ENCODE measurements at places on chromosomes 13 and 19.

DNA sequence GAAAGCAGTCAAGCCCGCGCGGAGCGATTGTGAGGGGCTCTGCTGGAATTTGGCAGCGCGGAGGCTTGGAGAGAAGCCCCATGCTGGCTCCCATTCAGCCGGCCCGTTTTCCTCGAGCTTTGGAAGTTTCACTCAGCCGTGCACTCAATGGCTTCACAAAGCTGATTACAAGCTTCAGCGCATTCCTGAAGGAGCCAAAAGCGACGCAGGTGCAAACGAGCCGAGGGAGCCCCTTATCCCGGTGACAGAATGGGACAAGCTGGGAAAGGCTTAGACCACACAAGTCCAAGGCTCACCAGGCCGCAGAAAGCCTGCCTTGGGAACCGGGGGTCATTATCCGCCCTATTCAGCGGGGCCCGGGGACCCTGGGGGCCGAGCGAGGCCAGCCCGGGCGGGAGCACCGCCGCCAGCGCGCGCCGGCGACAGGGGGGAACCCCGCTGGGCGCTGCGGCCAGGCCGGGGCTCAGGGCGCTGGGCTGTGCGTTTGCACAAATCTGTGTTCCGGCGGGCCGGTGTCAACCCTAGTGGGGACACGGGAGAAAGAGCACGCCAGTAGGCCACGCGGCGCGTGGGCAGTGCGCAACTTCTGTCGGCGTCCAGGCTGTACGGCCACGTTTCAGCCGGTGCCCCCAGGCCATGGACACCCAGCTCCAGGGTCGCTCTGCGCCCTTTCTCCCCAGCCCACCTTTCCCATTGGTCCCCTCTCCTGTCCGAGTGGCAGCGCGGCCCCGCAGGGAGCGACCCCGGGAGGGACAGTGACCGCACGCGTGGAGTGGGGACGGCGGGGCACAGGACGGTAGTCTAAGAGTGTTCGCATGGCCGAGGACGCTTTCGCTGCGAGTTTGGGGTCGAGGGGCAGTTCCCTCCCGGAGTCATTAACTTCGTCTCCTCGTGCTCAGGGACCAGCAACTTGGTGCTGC lies 37.3 kb downstream of the SOX1 start:
- no peak for DNase-seq

DNA sequence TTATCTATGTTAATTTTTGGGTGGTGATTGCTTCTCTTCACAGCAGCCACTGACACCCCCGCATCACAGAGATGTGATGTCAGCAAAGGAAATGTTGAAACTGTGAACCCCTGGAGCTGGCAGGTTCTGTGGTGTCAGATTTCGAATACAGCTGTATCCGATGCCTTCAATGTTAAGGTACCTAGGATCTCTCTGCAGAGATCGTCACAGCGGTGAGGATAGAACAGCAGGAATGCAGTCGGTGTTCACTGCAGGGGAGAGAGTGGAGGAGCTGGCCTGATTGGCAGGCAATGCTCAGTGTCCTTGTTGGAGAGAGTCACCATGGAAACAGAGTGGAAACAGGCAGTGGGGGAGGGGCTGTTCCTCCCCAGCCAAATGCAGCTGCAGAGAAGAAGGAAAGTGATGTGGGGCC lies 79.5 kb upstream of the ZNF835 start:
- peak; percentile 79 for DNase-seq

DNA sequence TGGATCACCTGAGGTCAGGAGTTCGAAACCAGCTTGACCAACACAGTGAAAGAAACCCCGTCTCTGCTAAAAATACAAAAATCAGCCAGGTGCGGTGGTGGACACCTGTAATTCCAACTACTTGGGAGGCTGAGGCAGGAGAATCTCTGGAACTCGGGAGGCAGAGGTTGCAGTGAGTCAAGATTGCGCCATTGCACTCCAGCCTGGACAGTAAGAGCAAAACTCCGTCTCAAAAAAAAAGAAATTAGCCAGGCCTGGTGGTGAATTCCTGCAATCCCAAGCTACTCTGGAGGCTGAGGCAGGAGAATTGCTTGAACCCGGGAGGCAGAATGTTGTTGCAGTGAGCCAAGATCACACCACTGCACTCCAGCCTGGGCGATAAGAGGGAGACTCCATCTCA lies 12.2 kb upstream of the FBXW9 start:
- DNase-seq = no peak

DNA sequence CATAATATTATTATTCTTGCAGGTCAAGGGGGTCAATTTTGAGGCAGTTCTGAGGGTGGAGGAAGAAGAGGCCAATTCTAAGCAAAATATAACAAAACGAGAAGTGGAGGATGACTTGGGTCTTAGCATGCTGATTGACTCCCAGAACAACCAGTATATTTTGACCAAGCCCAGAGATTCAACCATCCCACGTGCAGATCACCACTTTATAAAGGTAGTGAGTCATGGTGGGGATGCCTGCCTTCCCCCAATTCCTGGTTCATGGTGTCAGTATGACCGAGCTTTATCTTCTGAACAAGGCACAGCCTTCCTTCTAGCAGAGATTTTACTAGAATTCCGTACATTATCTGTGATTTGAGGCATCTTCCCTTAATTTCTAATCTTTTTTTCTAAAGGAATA lies 9.4 kb upstream of the DCUN1D2 start:
- no peak for DNase-seq

DNA sequence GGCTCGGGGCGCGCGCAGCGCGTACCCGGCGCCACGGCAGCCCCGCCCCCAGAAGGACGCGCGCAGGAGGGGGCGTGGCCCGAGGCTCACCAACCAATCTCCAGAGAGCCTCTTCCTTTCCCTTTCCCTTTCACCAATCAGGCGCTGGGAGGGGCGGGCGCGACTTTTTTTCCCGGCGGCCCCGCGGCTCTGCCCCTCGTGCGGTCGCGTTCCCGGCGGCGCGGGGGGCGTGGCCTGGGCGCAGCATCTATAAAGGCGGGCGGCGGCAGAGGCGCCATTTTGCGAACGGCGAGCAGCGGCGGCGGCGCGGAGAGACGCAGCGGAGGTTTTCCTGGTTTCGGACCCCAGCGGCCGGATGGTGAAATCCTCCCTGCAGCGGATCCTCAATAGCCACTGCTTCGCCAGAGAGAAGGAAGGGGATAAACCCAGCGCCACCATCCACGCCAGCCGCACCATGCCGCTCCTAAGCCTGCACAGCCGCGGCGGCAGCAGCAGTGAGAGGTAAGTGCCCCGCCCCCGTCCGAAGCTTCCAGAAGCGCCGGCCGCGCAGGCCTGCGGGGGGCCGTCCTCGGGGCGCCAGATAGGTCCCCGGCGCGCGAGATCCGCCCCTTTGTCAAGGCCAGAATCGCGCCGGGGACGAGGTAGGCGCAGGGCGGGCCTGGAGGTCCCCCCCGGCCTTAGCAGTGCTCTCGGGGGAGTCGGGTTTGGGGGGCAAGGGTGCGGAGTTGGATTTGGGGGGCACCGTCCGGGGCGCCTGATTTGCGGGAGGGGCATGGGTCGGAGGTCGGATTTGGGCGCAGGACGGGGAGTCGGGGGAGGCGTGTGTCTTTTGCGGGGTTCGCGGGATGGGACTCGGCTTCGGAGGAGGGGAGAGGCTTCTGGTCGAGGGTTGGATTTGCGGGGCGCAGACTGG lies 12.5 kb downstream of the PEAK3 start:
- DNase-seq = peak; percentile 98

- no peak for DNase-seq
Observed at GRCh38 chr19:54393381-54393780, 21.9 kb upstream of the TTYH1 start.

DNA sequence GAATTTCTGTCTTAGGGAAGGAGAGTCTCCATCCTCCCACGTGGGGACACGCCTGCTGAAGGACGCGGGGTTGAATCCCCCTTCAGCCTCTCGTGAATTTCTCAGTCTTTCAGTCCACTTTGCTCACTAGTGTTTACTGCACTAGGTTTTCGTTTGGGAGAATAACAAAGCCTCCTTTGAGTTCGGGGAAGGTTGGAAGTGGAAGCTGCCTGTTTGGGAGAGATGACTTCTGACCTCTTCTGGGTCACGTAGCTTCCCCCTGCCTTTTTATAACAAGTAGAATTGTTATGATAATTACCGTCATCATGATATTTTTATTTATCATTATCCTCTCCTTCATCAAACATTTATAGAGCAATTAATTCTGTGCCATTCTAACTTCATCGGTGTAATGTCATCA lies 60.7 kb downstream of the ATP11A start:
- no peak for DNase-seq

- no peak for DNase-seq
Observed at GRCh38 chr19:33522371-33522662, 726 bp upstream of the PEPD start.

GRCh38 chr13:30819136-30819888 lies 84.0 kb downstream of the ALOX5AP start:
- DNase-seq = no peak

All from substantia nigra (tissue), 51 donors.